Spinal cord (tissue), 10 donors: ENCODE measurements at places on chromosomes 7 and 10.

DNA sequence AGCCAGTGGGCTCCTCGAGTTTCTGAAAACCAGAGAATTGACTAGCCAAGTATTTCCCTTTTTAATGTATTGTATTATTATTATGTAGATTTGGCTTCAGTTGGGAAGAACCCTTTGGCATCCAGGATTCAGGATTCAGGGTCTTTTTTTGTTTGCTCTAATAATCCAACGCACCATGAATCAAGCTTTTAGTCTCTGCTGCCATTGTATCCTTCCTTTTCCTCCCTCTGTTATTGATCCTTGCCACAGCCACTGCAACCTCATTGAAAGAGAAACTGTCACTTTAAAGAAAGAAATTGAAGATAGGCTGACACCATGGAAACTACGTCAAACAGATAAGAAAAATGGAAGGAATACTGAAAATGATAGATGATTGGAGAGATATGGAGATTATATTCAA, 150.0 kb downstream of the CHRM2 start:
- no peaks in the 10 kb centered on the region for H3K4me1 ChIP-seq
- DNase-seq = no peak
- H3K27me3 ChIP-seq = no peaks in the 10 kb centered on the region
- H3K4me3 ChIP-seq = no peak overlapping the region
- H3K27ac ChIP-seq = no peak overlapping the region

DNA sequence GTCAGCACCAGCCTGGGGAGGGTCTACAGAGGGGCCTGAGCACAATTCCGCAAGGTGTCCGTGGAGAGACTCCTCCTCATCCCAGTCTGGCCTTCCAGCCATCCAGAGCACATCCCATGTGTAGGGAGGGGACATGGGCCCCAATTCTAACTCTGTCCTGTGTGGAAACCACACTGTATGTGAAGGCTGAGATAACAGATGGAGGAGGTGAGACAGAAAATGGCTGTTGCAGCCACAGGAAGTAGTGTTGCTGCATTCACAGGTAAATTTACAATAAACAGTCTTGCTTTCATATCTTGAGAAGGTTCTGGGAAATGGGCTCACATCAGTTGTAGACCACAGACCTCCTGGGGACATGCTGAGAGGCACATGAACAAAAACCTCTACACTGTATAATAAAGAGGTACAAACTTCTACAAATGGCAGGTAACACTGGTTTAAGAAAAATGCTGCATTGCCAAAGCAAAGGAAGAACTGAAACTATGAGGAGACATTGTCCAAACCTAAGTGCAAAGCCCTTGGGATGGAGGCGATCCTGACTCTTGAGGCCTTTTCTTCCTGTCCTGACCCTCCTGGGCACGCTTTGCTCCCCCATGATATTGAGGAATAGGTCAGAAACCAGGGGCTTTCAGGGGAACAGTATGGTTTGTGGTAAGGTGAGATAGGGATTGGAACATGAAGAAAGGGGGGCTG, 21.6 kb upstream of the GIMAP2 start:
- no peak overlapping the region for H3K27ac ChIP-seq
- no peak for DNase-seq
- H3K27me3 ChIP-seq = no peaks in the 10 kb centered on the region
- no peaks in the 10 kb centered on the region for H3K4me1 ChIP-seq

DNA sequence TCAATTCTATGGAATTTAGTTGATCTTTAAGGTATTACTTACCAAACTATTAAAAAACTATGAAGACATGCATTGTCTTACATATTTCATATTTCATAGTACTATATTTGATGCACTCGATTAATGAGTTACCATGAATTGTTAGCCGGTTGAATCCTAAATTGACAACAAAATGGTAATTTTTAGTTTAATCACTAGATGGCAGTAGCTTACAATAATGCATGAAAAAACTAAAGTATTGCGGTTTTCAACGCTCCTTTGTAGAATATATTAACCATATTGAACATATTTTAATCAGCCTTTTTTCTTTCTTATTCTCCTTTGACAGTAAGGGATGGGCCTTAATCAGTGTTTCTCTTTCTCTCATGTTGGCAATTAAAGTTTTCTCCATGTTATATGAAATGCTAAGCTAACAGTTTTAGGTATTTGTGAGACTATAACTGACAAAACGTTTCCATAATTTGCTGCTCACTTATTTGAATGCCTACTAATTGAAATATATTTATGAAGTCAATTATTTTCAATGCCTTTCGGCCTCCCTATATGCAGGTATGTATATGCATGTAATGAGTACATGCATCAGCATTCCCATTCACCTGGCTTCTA, 48.5 kb upstream of the ARL4A start:
- no peak overlapping the region for H3K27ac ChIP-seq
- no peak overlapping the region for H3K4me3 ChIP-seq
- H3K27me3 ChIP-seq = no peaks in the 10 kb centered on the region
- H3K4me1 ChIP-seq = no peaks in the 10 kb centered on the region

GRCh38 chr10:1180836-1181235, 124.7 kb downstream of the WDR37 start:
- peak; percentile 28 for DNase-seq
- peaks cover 30% of the 10 kb centered on the region for H3K36me3 ChIP-seq

- H3K4me1 ChIP-seq = peaks cover 53% of the 10 kb centered on the region
- H3K36me3 ChIP-seq = peaks cover 62% of the 10 kb centered on the region
- H3K27me3 ChIP-seq = peaks cover 15% of the 10 kb centered on the region
Measured at GRCh38 chr7:150336746-150337145, 4.7 kb downstream of the RARRES2 start.

DNA sequence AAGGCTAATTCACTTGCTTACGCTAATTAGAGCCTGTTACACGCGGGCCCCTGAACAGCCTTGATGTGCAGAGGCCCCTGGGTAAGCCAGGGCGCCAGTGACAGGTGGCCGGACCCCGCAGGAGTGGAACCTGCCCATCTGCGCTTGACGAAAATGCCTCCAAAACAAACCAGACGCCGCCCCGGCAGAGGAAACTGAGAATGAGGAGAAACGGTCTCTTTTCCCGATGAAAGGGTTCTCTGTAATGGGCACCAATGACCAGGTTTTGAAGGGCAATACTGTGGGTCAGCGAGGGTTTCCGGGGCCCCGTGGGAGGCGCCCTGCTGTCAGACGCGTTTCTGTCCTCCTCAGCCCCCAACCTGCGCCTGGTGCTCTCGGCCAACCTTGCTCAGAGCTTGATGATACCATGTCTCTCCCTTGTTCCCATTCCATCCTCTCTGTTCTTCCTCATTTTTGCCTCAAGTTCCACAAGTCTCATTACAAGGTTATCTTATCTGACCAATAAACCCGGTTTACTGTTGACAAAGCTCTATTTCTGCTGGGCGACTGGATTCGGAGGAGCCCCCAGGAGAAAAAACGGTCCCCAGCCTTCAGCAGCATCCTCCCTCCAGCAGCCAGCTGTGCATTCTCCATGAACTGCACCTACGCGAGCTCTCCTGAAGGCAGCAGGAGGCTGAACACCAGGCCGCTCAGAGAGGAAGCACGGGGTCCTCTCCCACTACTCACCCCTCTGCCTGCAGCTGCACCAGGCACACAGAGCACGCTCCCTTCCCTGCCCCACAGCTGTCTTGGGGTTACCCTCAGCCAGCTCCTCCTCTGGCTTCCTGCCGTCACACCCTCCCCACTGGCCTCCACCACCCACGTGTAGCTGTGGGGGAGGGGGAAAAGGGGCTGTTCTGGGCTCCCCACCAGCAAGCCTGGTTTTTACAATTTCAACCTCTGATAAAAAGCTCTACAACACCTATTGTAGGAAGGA, 202.0 kb downstream of the MAD1L1 start:
- DNase-seq = no peak
- H3K27me3 ChIP-seq = no peaks in the 10 kb centered on the region
- no peak overlapping the region for H3K27ac ChIP-seq
- peaks cover 39% of the 10 kb centered on the region for H3K4me1 ChIP-seq

GRCh38 chr10:88889559-88890337, 9.7 kb downstream of the STAMBPL1 start:
- H3K27me3 ChIP-seq = no peaks in the 10 kb centered on the region
- H3K36me3 ChIP-seq = no peaks in the 10 kb centered on the region
- H3K27ac ChIP-seq = no peak overlapping the region
- no peak for DNase-seq
- H3K4me3 ChIP-seq = no peak overlapping the region

GRCh38 chr10:80211786-80212185, 6.4 kb upstream of the ANXA11 start:
- H3K27me3 ChIP-seq = peaks cover 22% of the 10 kb centered on the region
- H3K36me3 ChIP-seq = no peaks in the 10 kb centered on the region
- no peak overlapping the region for H3K27ac ChIP-seq

DNA sequence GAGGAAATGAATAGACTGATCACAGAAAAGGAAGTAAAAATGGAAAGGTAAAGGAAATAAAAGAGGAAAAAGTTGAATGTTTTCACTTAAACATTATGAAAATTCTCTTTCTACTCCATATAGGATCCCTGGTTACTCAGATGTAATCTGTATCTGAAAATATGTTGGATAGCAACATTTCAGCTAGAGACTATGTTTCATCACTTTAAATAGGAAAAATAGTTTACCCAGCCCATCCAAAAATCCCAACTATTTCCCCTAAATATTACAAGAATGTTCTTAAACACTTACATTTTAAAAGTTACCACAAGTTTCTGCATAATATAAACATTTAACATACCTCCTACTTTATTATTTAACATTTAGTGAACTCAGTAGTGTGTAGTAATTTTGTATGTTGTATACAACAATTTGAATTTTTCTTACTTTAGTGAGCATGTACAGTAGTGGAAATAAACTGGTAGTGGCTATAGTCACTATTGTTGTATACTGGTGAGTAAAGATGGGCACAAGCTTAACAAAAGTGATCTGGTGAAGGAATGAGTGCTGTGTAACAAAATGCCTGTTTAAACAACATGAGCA, 27.1 kb downstream of the SLF2 start:
- no peak overlapping the region for H3K4me3 ChIP-seq
- no peaks in the 10 kb centered on the region for H3K4me1 ChIP-seq
- H3K36me3 ChIP-seq = peaks cover 50% of the 10 kb centered on the region
- no peaks in the 10 kb centered on the region for H3K27me3 ChIP-seq

- no peak overlapping the region for H3K4me3 ChIP-seq
- H3K4me1 ChIP-seq = no peaks in the 10 kb centered on the region
- H3K27me3 ChIP-seq = no peaks in the 10 kb centered on the region
- no peak overlapping the region for H3K27ac ChIP-seq
Measured at GRCh38 chr10:110613996-110614495, 30.1 kb upstream of the RBM20 start.

- DNase-seq = no peak
- H3K4me3 ChIP-seq = no peak overlapping the region
- H3K4me1 ChIP-seq = peaks cover 4% of the 10 kb centered on the region
- no peak overlapping the region for H3K27ac ChIP-seq
- peaks cover 16% of the 10 kb centered on the region for H3K36me3 ChIP-seq
- no peaks in the 10 kb centered on the region for H3K27me3 ChIP-seq
Measured at GRCh38 chr7:132560105-132560504, 16.2 kb downstream of the PLXNA4 start.

DNA sequence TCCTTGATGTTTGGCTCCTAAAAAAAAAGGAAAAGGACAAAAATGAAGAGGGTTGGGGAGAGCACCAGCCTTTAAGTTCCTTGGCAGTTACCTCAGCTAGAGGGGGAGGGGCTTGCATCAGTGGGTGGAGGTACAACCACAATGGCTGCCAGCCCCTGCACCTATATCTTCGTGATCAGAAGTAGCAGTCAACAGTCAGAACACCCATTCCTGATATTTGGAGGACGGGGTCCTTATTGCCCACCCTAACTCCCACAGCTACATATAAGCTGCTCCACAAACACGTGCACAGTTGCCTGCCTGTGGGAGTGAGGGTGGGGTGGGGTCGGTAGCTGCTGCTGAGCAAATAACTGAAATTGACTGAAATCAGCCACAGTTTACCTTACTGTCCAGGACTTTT, 26.2 kb downstream of the C1GALT1 start:
- no peak overlapping the region for H3K4me3 ChIP-seq
- no peak for DNase-seq
- H3K27ac ChIP-seq = no peak overlapping the region
- peaks cover 2% of the 10 kb centered on the region for H3K4me1 ChIP-seq

GRCh38 chr7:146937836-146938235, 821.2 kb downstream of the CNTNAP2 start:
- H3K36me3 ChIP-seq = no peaks in the 10 kb centered on the region
- no peaks in the 10 kb centered on the region for H3K4me1 ChIP-seq
- no peak overlapping the region for H3K27ac ChIP-seq
- no peak for DNase-seq

DNA sequence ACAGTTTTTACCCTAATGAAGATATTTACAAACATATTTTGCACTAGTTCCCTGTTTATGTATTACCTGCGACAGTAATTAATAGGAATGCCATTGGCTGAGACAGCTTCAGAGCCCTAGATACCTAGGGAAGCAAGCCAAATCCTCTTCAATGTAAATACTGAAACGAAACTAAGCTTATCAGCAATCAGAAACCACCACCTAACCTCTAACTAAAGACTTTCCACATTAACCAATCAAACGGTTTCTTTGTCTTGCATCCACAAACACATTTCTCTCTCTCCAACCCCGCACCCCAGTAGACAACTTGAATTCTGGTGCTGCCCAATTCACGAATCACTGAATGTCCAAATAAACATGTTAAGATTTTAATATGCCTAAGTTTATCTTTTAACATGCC, 474.4 kb upstream of the C7orf33 start:
- H3K4me1 ChIP-seq = peaks cover 4% of the 10 kb centered on the region
- H3K4me3 ChIP-seq = no peak overlapping the region
- H3K27ac ChIP-seq = no peak overlapping the region
- H3K27me3 ChIP-seq = no peaks in the 10 kb centered on the region
- H3K36me3 ChIP-seq = no peaks in the 10 kb centered on the region

- no peak for DNase-seq
- H3K4me1 ChIP-seq = no peaks in the 10 kb centered on the region
- H3K36me3 ChIP-seq = no peaks in the 10 kb centered on the region
- H3K27ac ChIP-seq = no peak overlapping the region
Measured at GRCh38 chr7:20839196-20839735, 52.6 kb upstream of the SP8 start.

GRCh38 chr10:96130326-96130995, 364 bp downstream of the ZNF518A start:
- peak overlapping the region; percentile 99 for H3K27ac ChIP-seq
- H3K4me3 ChIP-seq = peak overlapping the region; percentile 92
- H3K36me3 ChIP-seq = peaks cover 4% of the 10 kb centered on the region
- peaks cover 3% of the 10 kb centered on the region for H3K4me1 ChIP-seq
- H3K27me3 ChIP-seq = peaks cover 19% of the 10 kb centered on the region

GRCh38 chr10:132499367-132499685, 38.3 kb upstream of the INPP5A start:
- peaks cover 2% of the 10 kb centered on the region for H3K27me3 ChIP-seq
- peaks cover 31% of the 10 kb centered on the region for H3K4me1 ChIP-seq
- H3K27ac ChIP-seq = no peak overlapping the region
- H3K4me3 ChIP-seq = no peak overlapping the region
- H3K36me3 ChIP-seq = no peaks in the 10 kb centered on the region
